ENCODE measurements at places on chromosomes 1 and 21.
A peak's percentile ranks its signal among the peaks of the same experiment; 100 is the strongest.

DNA sequence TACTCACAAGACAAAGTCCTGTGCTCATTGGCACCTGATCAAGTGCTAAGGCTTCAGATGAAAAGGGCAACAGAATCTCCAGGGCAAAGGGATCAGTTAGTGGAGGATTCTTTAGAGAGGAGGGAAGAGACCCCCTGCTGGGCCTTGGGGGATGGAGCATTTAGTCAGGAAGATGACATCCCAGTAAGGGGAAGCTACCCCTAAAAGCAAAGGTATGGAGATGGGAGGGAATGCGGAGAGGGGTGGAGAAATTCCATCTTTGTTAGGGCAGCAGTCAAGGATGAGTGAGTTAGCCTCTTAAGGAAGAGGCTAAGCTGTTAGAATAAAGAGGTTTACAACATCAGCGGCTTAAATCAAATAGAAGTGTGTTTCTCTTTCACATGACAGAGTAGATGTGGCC lies 67.4 kb downstream of the ST6GALNAC3 start:
- no peak for DNase-seq

DNA sequence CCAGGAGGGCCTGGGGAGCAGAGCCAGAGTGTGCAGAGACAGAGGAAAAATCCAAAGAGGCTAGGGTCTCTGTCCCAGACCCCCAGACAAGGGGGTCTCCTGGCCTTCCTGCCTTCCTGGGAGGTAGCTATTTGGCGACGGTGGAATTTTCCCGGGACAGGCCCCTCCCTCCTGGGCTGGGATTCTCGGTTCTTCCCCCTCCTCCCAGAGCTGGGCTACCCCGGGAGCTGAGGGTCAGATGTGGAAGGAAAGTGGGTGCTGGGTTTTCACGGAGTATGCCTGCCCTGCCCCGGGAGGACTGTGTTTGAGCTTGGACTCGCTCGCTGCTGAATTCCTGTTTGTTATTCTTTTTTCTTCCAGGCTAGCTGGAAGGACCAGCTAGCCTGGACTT lies 759 bp downstream of the AMPD2 start:
- DNase-seq = no peak

DNA sequence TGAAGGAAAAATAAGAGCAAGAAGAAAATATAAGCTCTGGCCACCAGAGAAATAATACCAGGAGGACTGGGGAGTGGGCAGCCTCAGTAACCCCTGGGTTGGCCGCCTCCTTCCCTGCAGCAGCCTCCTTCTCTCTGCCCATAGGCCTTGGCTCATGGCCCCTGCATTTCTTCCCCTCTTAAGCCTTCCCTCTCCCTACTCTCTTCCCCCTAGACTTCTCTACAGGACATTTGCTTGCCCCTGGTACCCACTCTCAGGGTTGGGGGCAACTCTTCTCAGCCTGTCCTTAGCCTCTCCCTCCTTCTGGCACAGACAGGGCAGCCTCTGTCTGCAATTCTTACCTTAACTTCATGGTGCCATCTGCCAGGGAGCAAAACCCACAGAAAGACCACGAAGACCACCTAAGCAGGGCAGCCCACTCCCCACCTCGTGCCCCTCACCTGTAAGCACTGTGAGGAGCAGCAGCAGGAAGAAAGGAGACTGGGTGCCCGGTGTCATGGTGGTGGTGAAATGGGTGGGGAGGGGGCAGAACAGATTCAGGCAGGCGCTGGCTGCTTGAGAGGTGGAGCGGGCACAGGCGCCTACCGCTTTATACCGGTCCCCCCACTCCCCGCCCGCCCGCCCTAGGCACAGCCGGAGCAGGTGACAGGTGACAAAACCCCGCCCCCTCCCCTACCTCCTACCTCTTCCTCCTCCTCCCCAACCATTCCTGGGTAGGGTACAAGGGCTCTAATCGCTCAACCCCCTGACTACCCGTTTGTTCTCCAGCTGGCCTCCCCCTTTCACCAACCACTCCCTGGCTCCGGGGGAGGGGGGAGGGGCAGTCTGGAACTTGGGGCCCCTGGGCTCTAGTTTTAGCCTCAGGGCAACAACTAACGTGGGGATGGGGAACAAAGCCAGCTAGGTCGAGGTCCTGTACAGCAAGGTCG lies 15.1 kb downstream of the THBS3 start:
- DNase-seq = no peak

GRCh38 chr1:159071970-159072582 lies 4.5 kb downstream of the AIM2 start:
- no peak for DNase-seq

GRCh38 chr1:26114165-26114927 lies 2.7 kb downstream of the PDIK1L start:
- DNase-seq = no peak

DNA sequence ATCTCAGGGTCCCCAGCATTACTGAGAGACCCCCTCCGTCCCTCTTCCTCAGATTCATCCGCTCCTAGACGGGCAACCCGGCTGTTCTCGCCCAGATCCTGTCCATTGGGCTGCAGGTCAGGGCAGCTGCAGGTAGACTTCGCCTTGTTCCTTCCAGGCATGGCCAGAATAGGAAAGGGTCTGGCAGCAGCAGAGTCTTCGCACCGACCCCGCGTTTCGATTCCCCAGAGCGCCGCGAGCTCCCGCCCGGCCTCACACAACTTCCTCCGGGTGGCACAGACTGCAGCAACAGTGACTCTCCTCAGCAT lies 265 bp downstream of the NRDC start:
- no peak for DNase-seq

GRCh38 chr1:111184663-111185062 lies 15.8 kb downstream of the DENND2D start:
- no peak for DNase-seq

DNA sequence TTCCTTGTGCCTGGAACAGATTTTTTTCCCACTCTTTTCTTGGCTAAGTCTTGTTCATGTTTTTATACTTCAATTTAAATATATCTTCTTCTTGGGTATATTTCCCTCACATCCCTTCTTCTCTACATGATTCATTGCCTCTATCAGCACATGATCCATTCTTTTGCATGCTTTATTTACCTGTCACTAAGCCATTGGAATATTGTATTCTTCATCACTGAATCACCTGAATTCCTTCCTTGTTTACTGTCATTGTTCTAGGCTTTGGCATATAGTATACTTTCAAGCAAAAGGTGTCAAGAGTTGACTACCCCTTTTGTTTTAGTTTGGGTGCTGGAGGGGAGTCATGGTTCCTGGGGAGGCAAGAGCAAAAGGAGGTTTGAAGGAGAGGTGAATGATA lies 464.5 kb upstream of the LRRC7 start:
- DNase-seq = no peak

DNA sequence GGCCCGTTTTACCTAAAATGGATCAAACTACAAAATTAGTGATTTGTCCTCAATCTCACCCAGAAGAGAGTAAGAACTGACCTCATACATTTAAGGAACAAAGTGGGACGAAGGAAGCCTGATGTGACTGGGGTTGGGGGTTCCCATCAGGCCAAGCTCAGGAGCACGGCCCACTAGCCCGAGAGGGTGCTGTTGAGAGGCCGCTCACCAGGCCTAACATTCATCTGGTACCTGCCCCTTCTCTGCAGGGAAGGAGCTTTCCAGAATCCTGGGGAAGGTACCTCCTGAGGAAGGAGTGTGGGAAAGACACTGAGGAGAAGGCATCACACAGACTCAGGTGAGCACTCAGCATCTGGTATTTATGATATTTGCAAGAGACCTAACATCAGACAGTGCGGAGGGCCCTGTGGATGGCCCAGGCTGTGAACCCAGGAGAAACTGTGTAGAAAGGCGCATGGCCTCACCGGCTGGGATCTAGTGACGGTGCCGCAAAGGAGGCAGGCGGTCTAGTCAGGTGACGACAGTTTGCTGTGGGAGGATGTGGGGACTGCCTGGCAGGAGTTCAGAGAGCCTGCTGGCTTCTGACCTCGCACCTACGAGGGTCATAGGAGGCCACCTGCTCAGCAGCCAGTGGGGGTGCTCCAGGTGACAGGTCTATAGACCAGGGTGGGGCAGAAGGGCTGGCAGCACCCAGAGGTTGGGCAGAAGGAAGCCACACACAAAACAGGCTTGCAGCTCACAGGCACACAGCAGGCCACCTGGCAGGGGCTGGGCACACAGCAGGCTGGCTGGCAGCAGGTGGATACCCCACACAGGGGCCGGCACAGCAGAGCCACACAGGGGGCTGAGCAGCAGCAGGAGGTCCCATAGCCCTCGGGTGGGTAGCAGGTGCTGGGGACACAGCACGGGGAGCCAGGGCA lies 543 bp downstream of the KRTAP12-4 start:
- DNase-seq = no peak

DNA sequence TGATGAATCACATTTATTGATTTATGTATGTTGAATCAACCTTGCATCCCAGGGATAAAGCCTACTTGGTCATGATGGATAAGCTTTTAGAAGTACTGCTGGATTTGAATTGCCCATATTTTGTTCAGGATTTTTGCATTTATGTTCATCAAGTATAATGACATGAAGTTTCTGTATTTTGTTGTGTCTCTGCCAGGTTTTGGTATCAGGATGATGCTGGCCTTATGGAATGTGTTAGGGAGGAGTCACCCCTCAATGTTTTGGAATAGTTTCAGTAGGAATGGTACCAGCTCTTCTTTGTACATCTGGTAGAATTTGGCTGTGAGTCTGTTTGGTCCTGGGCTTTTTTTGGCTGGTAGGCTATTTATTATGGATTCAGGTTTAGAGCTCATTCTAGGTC lies 1643.1 kb upstream of the B3GALT2 start:
- peak; percentile 23 for DNase-seq
